ENCODE measurements at places on chromosomes 12 and 14. TPM values are rescaled to one million over a fixed set of nuclear protein-coding genes. Genes with fewer than 3 reads are reported as not detected.

DNA sequence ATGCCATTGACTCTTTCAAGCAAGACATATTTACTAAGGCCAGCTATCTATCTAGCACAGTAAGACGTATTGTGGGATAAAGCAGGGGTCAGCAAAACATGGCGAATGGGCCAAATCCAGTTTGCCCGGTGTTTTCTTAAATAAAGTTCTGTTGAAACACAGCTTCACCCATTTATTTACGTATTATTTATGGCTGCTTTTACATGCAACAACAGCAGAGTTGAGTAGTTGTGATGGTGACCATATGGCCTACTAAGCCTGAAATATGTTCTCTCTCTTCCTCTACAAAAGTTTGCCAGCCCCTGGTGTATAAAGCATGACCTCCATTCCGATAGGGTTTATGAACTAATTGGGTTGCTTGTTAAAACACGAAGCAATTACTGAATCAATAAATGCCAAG, 322.1 kb downstream of the CCDC91 start:
- H3K27me3 ChIP-seq = no peaks in the 10 kb centered on the region
- no peak overlapping the region for H3K27ac ChIP-seq
- no peaks in the 10 kb centered on the region for H3K4me1 ChIP-seq

DNA sequence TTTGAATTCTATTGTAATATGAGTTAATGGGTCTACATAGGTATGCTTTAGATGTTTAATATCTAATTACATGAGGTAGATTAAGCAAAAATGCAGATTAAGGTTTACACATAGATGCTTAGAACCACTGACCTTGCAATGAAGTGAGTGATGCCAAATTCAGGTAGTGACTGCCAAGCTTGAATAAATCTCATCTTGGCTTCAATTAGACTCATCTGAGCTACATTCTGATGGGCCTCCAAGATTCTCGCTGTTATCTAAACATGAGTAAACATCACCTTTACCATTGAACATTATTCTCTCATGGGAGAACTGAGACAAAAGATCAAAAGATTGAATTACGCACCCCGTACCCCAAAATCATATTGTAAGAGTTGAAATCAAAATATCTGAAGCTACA, 68.8 kb upstream of the GNPNAT1 start:
- H3K27ac ChIP-seq = no peak overlapping the region
- no peaks in the 10 kb centered on the region for H3K36me3 ChIP-seq
- H3K4me1 ChIP-seq = no peaks in the 10 kb centered on the region

DNA sequence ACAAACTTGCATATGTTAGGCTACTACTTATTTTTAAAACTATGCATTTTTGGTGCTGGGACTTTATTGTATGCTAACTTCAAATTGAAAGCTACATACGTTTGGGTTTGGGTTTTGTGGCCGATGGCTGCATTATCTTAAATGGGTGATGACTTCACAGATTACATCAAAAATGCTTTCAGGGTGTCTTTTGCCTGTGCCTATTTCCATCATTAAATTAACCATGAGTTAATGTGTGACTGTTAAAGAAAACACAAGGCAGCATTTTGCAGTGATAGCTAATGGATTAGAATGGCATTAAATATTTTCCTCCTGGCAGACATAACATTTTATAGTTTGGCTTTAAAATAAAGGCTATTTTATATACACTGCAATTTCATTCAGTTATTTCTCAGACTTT, 352.3 kb downstream of the EGLN3 start:
- H3K27ac ChIP-seq = no peak overlapping the region
- H3K27me3 ChIP-seq = no peaks in the 10 kb centered on the region
- no peak overlapping the region for H3K4me3 ChIP-seq
- no peaks in the 10 kb centered on the region for H3K4me1 ChIP-seq
- DNase-seq = no peak

DNA sequence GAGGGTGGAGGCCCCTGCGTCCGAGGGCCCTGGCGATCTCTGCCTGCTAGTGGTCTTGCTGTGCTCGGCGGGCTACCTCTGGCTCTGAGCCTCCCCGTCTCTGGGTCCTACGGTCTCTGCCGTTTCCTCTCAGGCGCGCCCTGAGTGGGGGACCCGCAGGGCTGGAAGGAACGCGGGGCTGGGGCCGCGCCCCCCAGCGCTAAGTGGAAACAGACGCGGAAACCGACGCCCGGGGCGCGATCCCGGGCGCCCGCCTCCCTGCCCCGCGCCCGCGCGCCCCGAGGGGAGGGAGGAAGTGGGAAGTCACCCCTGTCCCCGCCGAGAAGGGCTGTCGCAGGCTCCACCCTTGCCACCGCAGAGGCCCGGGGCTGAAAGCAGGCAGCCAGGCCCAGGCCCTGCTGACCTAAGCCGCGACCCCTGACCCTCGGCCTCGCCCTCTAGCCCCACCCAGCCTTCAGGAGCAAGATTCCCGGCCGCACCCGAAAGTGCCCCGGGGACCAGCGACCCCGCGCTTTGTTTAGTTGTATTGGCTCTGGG, 831 bp downstream of the CRIP1 start:
- no peaks in the 10 kb centered on the region for H3K4me1 ChIP-seq
- H3K27me3 ChIP-seq = no peaks in the 10 kb centered on the region
- DNase-seq = no peak
- peak overlapping the region; percentile 24 for H3K4me3 ChIP-seq
- H3K27ac ChIP-seq = peak overlapping the region; percentile 72

GRCh38 chr12:60174941-60175340, 579.1 kb downstream of the SLC16A7 start:
- no peaks in the 10 kb centered on the region for H3K36me3 ChIP-seq
- H3K27me3 ChIP-seq = no peaks in the 10 kb centered on the region
- no peak for DNase-seq
- no peak overlapping the region for H3K27ac ChIP-seq

DNA sequence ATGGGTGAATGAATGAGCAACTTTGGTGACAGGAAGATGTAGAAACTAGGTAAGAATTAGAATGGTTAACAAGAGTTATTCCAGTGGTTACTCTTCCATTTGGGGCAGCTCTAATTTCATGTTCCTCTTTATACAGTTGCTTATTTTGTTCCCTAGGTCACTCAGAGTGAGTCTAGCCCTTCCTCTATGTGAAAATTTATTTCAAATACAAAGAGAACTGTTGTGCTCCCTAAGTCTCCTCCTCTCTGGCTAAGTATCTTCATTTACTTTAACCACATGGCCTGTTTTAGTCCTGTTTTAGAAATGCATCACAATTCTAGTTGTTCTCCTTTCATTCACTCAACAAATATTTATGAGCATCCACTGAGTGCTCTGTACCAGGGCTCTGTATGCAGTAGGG, 51.1 kb upstream of the HIF1A start:
- no peak overlapping the region for H3K27ac ChIP-seq
- H3K4me1 ChIP-seq = no peaks in the 10 kb centered on the region
- no peaks in the 10 kb centered on the region for H3K27me3 ChIP-seq
- H3K36me3 ChIP-seq = no peaks in the 10 kb centered on the region
- DNase-seq = no peak

The MIPOL1 gene
- total RNA-seq = 52.1 TPM

The CLEC14A gene
- total RNA-seq = 75.8 TPM

GRCh38 chr12:121713257-121713777, 765 bp downstream of the TMEM120B start:
- DNase-seq = peak; percentile 49
- no peaks in the 10 kb centered on the region for H3K27me3 ChIP-seq
- H3K4me3 ChIP-seq = peak overlapping the region; percentile 63

DNA sequence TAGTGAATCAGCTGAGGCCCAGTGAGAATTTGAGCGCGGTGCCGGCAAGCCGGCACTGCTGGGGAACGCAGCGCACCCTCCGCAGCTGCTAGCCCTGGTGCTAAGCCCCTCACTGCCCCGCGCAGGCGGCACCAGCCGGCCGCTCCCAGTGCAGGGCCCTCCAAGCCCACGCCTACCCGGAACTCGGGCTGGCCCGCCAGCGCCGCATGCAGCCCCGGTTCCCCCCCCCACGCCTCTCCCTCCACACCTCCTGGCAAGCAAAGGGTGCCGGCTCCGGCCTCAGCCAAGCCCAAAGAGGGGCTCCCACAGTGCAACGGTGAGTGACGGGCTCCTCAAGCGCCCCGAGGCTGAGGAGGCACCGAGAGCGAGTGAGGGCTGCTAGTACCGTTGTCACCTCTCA, 54.5 kb upstream of the VASH1 start:
- no peak overlapping the region for H3K4me3 ChIP-seq
- no peaks in the 10 kb centered on the region for H3K4me1 ChIP-seq

GRCh38 chr12:57619434-57620244, 8.4 kb downstream of the ARHGEF25 start:
- H3K4me1 ChIP-seq = peaks cover 6% of the 10 kb centered on the region
- no peaks in the 10 kb centered on the region for H3K36me3 ChIP-seq
- H3K27ac ChIP-seq = no peak overlapping the region
- H3K4me3 ChIP-seq = no peak overlapping the region
- DNase-seq = no peak

The C2CD5 gene
- total RNA-seq = 70.4 TPM

DNA sequence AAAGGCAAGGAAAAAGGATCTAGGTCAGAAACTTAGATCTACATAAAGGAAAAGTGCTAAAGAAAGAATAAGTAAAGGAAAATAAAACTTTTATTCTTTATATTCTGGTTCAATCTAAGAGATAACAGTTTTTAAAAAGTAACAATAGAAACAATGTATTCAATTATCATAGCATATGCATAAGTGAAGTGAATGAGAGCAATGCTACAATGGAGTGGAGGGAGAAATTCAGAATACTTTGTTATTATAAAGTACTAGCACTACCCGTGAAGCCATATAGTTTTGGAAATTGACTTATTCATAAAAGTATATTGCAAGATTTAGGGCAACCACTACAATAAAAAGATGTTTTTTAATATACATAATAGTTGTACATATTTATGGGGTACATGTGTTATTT, 586.0 kb upstream of the MDGA2 start:
- H3K4me1 ChIP-seq = no peaks in the 10 kb centered on the region
- H3K27ac ChIP-seq = no peak overlapping the region
- DNase-seq = no peak
- no peaks in the 10 kb centered on the region for H3K36me3 ChIP-seq

- H3K4me1 ChIP-seq = peaks cover 15% of the 10 kb centered on the region
- H3K36me3 ChIP-seq = no peaks in the 10 kb centered on the region
- no peak overlapping the region for H3K27ac ChIP-seq
- no peak for DNase-seq
- no peaks in the 10 kb centered on the region for H3K27me3 ChIP-seq
Measured at GRCh38 chr14:93792391-93792790, 4.1 kb upstream of the PRIMA1 start.

The PTCSC3 gene
- not detected for total RNA-seq

GRCh38 chr14:102544046-102544746, 34.6 kb upstream of the ANKRD9 start:
- H3K36me3 ChIP-seq = no peaks in the 10 kb centered on the region
- no peak overlapping the region for H3K27ac ChIP-seq
- no peak overlapping the region for H3K4me3 ChIP-seq
- H3K27me3 ChIP-seq = peaks cover 6% of the 10 kb centered on the region
- no peak for DNase-seq

GRCh38 chr12:22321018-22321605, 13.4 kb downstream of the ST8SIA1 start:
- H3K4me1 ChIP-seq = no peaks in the 10 kb centered on the region
- no peak overlapping the region for H3K4me3 ChIP-seq
- no peak for DNase-seq
- H3K36me3 ChIP-seq = no peaks in the 10 kb centered on the region
- no peaks in the 10 kb centered on the region for H3K27me3 ChIP-seq

DNA sequence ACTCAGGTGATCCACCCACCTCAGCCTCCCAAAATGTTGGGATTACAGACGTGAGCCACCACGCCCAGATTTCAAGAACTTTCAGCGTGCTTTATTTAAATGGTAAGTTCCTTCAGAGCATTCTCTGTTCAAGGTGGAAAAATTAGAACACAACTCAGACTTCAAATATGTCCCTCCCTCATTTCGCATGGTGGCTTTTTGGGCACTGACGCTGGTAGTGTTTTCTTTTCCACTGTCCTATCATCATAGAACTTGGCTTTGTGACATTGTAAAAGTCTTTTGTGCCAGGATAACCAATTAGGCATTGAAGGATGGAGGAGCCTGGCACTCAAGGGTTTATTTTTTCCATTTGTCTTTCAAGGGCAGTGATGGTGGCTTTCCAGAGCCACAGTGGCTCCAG, 190.8 kb downstream of the NUAK1 start:
- H3K36me3 ChIP-seq = no peaks in the 10 kb centered on the region
- DNase-seq = no peak
- H3K27me3 ChIP-seq = no peaks in the 10 kb centered on the region
- no peaks in the 10 kb centered on the region for H3K4me1 ChIP-seq
- H3K4me3 ChIP-seq = no peak overlapping the region
